Right atrium auricular region (tissue), 2 donors: ENCODE measurements at places on chromosomes 11 and 22. TPM values are rescaled to one million over a fixed set of nuclear protein-coding genes. Genes with fewer than 3 reads are reported as not detected.

- H3K27ac ChIP-seq = no peak overlapping the region
- no peaks in the 10 kb centered on the region for H3K36me3 ChIP-seq
- no peaks in the 10 kb centered on the region for H3K27me3 ChIP-seq
- H3K4me3 ChIP-seq = no peak overlapping the region
- peak; percentile 40 for DNase-seq
Measured at GRCh38 chr11:44651535-44652155, 75.1 kb upstream of the TSPAN18 start.

GRCh38 chr11:127247261-127247851, 246.8 kb upstream of the KIRREL3 start:
- no peak overlapping the region for H3K4me3 ChIP-seq
- no peak overlapping the region for H3K27ac ChIP-seq
- DNase-seq = no peak
- no peaks in the 10 kb centered on the region for H3K36me3 ChIP-seq

DNA sequence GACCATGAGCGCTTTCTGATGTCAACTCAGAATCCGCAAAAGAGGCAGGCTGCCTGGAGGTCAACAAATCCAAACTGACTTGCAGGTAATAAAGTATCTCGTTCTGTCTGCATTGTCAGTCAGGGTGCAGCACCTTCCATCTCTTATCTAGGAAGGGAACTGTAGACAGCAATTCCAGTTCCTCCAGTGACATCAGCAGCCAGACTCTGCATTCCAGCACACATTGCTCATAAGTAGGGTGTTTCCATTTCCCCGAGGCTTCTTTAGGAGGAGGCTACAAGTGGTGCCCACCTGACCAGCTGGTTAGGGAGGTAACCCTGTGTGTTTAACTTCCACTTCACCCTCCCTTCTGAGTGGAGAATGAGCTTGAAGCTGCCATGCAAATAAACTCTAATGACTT, 53.3 kb downstream of the NTM start:
- no peaks in the 10 kb centered on the region for H3K27me3 ChIP-seq
- DNase-seq = no peak
- no peak overlapping the region for H3K4me3 ChIP-seq
- no peaks in the 10 kb centered on the region for H3K4me1 ChIP-seq
- H3K27ac ChIP-seq = no peak overlapping the region
- no peaks in the 10 kb centered on the region for H3K36me3 ChIP-seq

DNA sequence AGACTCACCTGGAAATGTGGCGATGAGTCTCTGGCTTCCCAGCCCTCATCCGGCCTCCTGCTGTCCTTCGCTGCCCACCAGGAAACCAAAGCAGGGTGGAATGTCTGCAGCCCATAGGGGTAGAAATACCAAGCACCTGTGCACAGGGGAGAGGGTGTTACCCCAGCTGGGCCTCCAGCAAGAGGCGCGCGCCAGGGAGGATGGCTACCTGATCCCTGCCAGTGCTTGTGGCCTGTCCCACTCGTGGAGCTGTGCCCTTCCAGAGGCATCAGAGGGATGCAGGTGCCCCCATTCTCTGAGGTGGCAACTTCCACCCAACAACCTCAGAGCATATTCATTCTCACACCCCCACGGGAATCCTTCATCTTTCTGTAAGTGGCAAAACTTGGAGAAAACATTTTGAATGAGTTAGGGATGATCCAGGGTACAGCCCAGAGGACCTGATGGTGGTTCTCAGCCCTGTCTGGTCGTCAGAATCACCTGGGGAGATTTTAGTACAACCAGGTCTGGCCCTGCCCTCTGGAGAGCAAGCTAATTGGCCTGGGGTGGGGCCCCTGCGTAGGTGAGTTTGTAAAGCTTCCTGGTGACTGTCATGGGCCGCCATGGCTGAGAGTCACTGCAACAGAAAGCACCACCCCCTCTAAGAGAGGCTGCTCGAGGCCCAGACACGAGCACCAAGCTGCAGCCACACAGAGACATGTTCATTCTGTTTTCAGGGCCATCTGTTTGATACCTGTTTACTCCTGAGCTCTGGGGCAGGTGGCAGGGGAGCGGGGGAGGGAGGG, 9.9 kb downstream of the SUN2 start:
- H3K36me3 ChIP-seq = peaks cover 99% of the 10 kb centered on the region
- DNase-seq = no peak
- H3K4me3 ChIP-seq = no peak overlapping the region
- no peak overlapping the region for H3K27ac ChIP-seq
- no peaks in the 10 kb centered on the region for H3K4me1 ChIP-seq

GRCh38 chr11:109317726-109318125, 104.3 kb upstream of the C11orf87 start:
- no peaks in the 10 kb centered on the region for H3K4me1 ChIP-seq
- no peak overlapping the region for H3K27ac ChIP-seq
- no peak overlapping the region for H3K4me3 ChIP-seq
- no peak for DNase-seq

DNA sequence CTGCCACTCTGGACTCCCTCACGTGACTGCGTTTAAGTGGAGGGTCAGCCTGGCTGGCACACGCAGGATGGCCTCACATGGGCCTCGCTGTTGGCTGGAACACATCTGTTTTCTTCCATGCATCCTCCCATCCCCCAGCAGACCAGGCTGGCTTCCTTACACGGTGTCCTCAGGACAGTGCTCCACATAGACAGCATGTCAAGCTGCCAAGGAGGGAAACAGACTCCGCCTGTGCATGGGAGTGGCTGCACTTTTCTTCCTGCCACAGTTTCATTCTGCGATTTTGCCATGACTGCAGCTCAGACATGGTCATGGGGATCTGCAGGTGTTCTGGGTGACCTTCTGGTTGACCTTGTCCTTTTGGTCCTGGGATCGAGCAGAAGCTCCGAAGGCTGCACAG, 344.2 kb downstream of the SHANK2 start:
- no peak overlapping the region for H3K27ac ChIP-seq
- H3K4me3 ChIP-seq = no peak overlapping the region
- H3K4me1 ChIP-seq = no peaks in the 10 kb centered on the region
- H3K36me3 ChIP-seq = no peaks in the 10 kb centered on the region
- DNase-seq = no peak

GRCh38 chr11:27120211-27120610, 79.6 kb downstream of the BBOX1 start:
- H3K36me3 ChIP-seq = no peaks in the 10 kb centered on the region
- no peaks in the 10 kb centered on the region for H3K4me1 ChIP-seq
- DNase-seq = no peak
- H3K4me3 ChIP-seq = no peak overlapping the region

GRCh38 chr22:48821346-48821690, 1006.4 kb downstream of the BRD1 start:
- H3K36me3 ChIP-seq = no peaks in the 10 kb centered on the region
- H3K27ac ChIP-seq = no peak overlapping the region
- no peaks in the 10 kb centered on the region for H3K27me3 ChIP-seq
- DNase-seq = no peak
- no peak overlapping the region for H3K4me3 ChIP-seq

- peaks cover 31% of the 10 kb centered on the region for H3K36me3 ChIP-seq
- H3K27ac ChIP-seq = peak overlapping the region; percentile 96
- no peaks in the 10 kb centered on the region for H3K27me3 ChIP-seq
- H3K4me3 ChIP-seq = peak overlapping the region; percentile 78
- H3K4me1 ChIP-seq = peaks cover 14% of the 10 kb centered on the region
Measured at GRCh38 chr11:61814247-61814957, 2.4 kb downstream of the FADS1 start.

GRCh38 chr22:39933741-39934140, 26.5 kb upstream of the TMA7B start:
- no peak overlapping the region for H3K4me3 ChIP-seq
- H3K4me1 ChIP-seq = no peaks in the 10 kb centered on the region
- no peak for DNase-seq
- no peak overlapping the region for H3K27ac ChIP-seq

- no peak for DNase-seq
- H3K4me3 ChIP-seq = no peak overlapping the region
- H3K4me1 ChIP-seq = no peaks in the 10 kb centered on the region
- H3K36me3 ChIP-seq = no peaks in the 10 kb centered on the region
Measured at GRCh38 chr11:33187998-33188722, 26.9 kb upstream of the CSTF3 start.

GRCh38 chr11:110852921-110853490, 140.8 kb upstream of the ARHGAP20 start:
- no peaks in the 10 kb centered on the region for H3K36me3 ChIP-seq
- H3K27ac ChIP-seq = no peak overlapping the region
- H3K27me3 ChIP-seq = no peaks in the 10 kb centered on the region
- H3K4me3 ChIP-seq = no peak overlapping the region
- H3K4me1 ChIP-seq = no peaks in the 10 kb centered on the region
- DNase-seq = no peak

GRCh38 chr11:14541192-14541947, 21.2 kb upstream of the PSMA1 start:
- H3K4me1 ChIP-seq = no peaks in the 10 kb centered on the region
- no peaks in the 10 kb centered on the region for H3K27me3 ChIP-seq
- DNase-seq = peak; percentile 73
- peak overlapping the region; percentile 63 for H3K27ac ChIP-seq
- no peak overlapping the region for H3K4me3 ChIP-seq

GRCh38 chr11:87443707-87444106, 406.0 kb downstream of the TMEM135 start:
- no peak overlapping the region for H3K27ac ChIP-seq
- H3K4me3 ChIP-seq = no peak overlapping the region
- H3K36me3 ChIP-seq = no peaks in the 10 kb centered on the region
- no peaks in the 10 kb centered on the region for H3K27me3 ChIP-seq

- peaks cover 59% of the 10 kb centered on the region for H3K36me3 ChIP-seq
- H3K27me3 ChIP-seq = no peaks in the 10 kb centered on the region
- no peaks in the 10 kb centered on the region for H3K4me1 ChIP-seq
- no peak overlapping the region for H3K4me3 ChIP-seq
- DNase-seq = no peak
Measured at GRCh38 chr22:31897842-31898805, 46.2 kb upstream of the YWHAH start.

The PATE4 gene
- not detected for total RNA-seq

The OR51B4 gene
- not detected for total RNA-seq

The DDTL gene
- not detected for total RNA-seq

The EML3 gene
- 15.8 TPM for total RNA-seq

The MAML2 gene
- 16.6 TPM for total RNA-seq

The KDM4D gene
- total RNA-seq = 0.90 TPM

The DERL3 gene
- 10.6 TPM for total RNA-seq

The MFRP gene
- not detected for total RNA-seq

The MN1 gene
- 14.3 TPM for total RNA-seq
